ENCODE measurements at places on chromosomes 1 and 21.

GRCh38 chr1:147627435-147628110 is 42.8 kb downstream of the ACP6 start:
- DNase-seq, result peak; percentile 63

GRCh38 chr1:19443326-19443725 is 42.0 kb downstream of the CAPZB start:
- DNase-seq, result no peak

DNA sequence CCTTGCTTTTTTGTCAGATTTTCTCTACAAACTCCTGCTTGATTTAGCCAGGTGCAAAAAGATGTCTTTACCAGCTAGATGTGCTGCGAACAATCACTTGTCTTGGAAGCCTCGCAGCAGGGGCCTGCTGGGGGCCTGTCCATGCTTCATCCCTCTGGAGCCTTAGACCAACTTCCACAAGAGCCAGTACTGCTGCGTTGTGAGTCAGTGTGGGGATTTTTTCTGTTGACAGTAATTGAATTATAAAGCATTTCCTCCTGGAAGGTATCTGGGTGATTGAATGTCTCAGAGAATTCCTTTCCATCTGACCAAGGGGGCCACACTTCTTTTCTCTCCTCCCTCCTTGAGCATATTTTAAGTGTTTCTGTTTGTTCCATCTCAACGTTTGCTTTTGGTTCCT is 40.4 kb upstream of the LDLRAP1 start:
- no peak for DNase-seq

GRCh38 chr1:233246965-233247364 is 48.6 kb downstream of the PCNX2 start:
- DNase-seq, result no peak

DNA sequence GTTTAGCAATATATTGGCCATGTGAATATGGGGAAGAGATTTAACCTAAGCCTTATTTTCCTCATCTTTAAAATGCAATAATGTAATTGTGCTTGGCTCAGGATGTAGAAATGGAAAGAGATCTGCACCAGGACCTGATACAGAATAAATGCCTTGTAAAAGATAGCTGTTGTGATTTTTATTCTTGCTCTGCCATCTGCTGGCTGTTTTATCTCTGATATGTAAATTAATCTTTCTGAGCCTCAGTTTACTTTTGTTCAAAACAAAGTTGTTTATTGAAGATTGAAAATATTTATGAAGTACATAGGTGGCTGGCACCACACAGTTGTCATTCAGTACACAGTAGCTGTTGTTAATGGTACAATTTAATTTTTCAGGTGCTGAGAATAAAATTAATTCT is 21.9 kb downstream of the ZYG11B start:
- DNase-seq, result no peak
